ENCODE measurements at places on chromosomes 6 and 20. TPM values are rescaled to one million over a fixed set of nuclear protein-coding genes. Genes with fewer than 3 reads are reported as not detected.

DNA sequence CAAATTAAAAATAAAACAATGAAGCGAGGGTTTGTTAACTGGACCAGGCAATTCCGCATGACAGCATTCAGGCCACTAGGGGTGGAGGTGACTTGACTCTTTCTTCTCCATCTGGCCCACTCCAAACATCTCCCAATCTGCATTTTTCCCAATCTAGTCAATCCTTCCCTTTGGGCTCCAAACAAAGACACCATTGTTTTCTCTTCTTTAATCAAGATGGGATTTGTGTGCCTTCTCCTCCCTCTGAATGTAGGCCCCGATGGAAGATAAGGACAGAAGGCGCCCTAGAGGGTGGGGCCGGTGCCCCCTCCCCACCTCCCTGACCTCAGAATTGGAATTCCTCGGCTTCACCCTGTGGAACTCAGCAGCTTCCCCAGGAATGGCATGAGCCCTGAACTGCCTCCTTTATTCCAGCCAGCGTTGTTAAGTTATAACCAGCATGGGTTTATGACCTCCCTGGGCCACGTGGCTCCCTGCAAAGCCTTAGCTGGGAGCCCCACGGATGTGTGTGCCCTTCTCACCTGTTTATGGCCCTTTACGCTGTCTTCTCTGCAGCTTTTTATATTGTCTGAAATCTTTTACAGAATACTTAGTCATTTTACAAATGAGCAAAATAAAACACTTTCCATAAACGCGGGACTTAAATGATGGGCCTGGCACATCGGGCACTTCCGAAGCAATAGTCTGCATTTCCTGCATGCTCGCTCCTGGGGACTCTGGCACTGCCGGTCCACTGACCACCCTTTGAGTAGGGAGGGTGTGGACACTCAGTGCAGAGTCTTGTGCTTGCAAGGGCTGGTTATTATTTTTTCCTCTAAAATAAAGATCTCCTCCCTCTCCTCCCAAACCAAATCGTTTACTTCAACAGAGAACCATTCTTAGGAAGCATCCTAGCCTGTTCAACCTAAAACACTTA is 24.5 kb downstream of the OVOL2 start:
- DNase-seq = no peak

DNA sequence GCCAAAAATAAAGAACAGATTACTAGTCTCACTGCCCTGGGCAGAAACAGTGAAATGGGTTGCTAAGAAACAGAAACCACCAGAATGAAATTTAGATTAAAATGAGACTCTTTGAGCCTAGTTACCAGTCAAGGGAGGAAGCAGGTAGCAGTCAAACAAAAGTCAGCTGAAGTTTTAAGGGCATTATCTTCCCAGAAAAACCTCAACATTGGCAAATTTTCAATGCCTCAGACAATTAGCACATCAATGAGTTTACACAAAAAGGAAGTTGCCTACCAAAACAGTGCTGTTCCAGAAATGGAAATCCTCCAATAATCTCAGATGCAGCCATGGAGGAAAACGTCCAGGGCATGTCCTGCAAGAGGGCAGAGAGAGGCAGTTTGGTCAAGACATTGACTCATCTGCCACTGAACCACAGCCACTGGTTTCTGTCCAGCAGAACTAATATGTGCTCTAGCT is 399.7 kb upstream of the ADGRB3 start:
- no peak for DNase-seq

- no peak for DNase-seq
Measured at GRCh38 chr6:162666246-162666645, 61.3 kb downstream of the PRKN start.

GRCh38 chr6:164854526-164854925 is 454.9 kb downstream of the C6orf118 start:
- DNase-seq = no peak

- no peak for DNase-seq
Measured at GRCh38 chr6:135227349-135227748, 46.2 kb downstream of the MYB start.

- DNase-seq = no peak
Measured at GRCh38 chr6:122484760-122485159, 13.2 kb upstream of the SERINC1 start.

DNA sequence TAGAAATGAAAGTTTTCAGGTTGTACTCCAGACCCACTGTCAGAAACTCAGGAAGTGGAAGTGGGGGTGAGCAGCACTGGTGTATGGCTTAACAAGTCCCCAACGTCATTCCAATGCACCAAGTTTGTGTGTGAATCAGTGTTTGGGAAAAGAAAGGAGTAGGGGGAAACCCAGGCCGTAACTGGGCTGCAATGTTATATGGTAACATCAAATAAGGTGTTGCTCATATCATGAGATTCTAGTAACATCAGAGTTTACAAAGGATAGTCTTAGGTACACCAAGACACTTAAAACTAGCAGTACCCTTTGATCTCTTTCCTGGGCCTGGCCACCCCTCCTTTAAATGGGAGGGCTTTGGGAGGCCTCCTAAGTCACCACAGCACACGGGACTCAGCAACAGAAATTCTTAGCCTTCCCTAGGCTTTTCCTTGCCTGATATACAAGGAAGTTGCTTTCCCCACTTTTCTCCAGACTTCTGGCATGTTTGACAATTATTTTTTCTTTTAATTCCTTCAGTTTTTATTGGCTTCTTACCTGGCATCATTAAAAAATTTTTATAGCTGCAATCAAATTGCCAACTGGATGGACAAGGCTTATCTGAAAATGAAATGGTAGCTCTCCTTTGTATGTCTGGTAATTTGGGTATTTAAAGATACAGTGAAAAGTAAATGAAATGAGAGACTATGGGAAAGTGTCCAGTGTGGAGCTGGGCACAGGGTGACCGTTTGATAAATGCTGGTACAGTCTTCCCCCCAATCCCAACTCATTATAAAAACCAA is 15.1 kb downstream of the E2F3 start:
- no peak for DNase-seq

- DNase-seq = no peak
Measured at GRCh38 chr6:157302736-157303135, 20.6 kb downstream of the TMEM242 start.

Gene SAMD3
- 2.3 TPM for total RNA-seq

Gene FAM217A
- total RNA-seq = not detected

Gene ABHD16B
- not detected for total RNA-seq

Gene KDM1B
- total RNA-seq = 18.2 TPM

Gene SLC35B2
- 120 TPM for total RNA-seq

Data from HFFc6 (cell line).